ENCODE measurements at places on chromosomes 4 and X.

- no peak for DNase-seq
These were observed 21.5 kb downstream of the ANAPC10 start for GRCh38 chr4:145076469-145076855.

DNA sequence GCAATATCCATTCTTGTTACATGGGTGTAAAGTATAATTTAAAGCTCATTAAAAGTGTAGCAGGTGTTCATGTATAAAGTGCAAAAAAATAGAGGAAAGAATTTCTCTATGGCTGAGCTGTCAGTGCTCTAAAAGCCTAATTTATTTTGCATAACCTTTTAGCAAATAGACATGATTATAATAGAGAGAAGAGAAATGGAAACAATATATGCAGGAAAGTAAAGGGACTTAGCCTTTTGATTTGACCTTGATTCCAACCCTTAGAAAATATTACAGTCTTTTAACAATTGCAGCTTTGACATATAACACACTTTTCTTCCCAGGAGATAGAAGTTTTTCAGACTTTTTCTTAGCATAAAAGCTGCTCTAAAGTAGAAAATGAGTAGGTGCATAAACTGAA lies 978.3 kb downstream of the PCDH18 start:
- no peak for DNase-seq

DNA sequence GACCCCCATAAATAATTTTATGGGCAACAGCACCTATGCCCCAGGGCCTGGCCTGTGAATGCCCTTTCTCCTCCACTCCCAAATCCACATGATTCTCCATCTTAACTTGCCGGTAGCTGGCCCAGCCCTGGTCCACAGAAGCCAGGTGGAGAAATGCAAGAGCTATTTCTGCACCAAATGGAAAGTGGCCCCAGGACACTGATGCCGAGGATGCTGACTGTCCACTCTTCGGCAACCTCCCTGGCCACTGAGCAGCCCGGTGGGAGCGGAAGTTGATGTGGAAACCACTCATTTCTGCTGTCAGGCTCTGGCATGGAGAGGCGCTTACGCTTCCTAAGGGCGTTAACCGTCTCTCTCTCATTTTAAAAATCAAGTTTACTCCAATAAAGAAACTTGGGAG lies 58.8 kb downstream of the JAKMIP1 start:
- DNase-seq, result no peak

GRCh38 chr4:17618926-17619325 lies 4.5 kb downstream of the MED28 start:
- no peak for DNase-seq

DNA sequence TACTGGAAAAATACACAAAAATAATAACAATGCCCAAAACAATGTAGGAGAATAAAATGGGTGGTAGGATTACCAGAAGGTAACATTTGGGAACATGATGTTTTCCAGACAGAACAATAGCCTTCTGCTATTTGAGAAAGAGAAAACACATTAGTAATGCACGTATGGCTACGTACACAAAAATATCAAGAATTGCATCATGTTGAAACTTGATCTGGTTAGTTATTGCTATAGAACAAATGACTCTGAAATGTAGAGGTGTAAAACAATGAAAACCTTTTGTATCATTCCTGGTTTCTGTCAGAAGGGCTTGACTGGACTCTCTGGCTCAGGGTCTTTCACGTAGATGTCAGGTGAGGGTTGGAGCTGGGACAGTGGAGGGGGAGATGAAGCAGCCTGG lies 1040.0 kb downstream of the FAT4 start:
- no peak for DNase-seq

- DNase-seq, result no peak
These were observed 477 bp downstream of the KLHL13 start for GRCh38 chrX:118115953-118116712.

GRCh38 chr4:57351731-57352130 lies 241.5 kb upstream of the IGFBP7 start:
- no peak for DNase-seq

DNA sequence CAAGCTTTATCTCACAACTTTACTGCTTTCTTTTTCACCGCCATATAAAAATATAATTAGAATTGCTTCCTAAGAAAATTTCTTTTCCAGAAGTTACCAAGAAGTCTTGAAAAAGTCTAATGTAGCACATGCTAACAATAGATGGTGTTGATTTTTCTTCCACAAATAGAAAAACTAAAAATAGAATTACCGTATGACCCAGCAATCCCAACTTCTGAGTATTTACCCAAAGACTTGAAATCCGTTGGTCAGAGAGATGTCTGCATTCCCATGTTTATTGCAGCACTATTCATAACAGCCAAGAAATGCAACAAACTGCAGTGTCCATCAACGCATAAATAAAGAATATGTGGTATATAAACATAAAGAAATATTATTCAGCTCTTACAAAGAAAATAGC lies 17.8 kb upstream of the EDNRA start:
- no peak for DNase-seq

- DNase-seq, result no peak
These were observed 2308.1 kb upstream of the AGA start for GRCh38 chr4:179750374-179750773.

DNA sequence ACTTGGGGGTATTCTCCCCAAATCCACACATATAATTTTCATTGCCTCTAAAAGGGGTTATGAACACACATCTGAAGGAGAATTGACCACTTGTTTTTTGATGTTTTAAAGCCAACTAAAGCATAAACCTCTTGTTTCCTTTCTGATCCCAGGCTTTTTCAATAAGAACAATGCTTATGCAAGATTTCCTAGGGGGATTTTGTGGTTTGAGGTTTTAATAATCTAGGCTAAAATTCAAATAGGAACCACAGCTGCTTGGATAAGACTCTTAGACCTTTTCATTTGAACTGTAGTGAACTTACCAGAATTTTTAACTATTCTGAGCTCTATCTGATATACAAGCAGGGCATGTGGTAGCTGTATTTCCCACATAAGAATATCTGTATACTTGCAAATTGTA lies 651.1 kb downstream of the ANKRD50 start:
- DNase-seq, result no peak

- DNase-seq, result no peak
These were observed 895 bp downstream of the AFP start for GRCh38 chr4:73436674-73437557.

- DNase-seq, result no peak
These were observed 337.4 kb upstream of the SFRP2 start for GRCh38 chr4:154126276-154126675.

GRCh38 chr4:100306018-100306417 lies 115.8 kb upstream of the DDIT4L start:
- no peak for DNase-seq

- no peak for DNase-seq
These were observed 57.7 kb upstream of the UGT2B7 start for GRCh38 chr4:69038582-69038981.

- no peak for DNase-seq
These were observed 14.4 kb upstream of the DCAF8L1 start for GRCh38 chrX:27995611-27996010.

DNA sequence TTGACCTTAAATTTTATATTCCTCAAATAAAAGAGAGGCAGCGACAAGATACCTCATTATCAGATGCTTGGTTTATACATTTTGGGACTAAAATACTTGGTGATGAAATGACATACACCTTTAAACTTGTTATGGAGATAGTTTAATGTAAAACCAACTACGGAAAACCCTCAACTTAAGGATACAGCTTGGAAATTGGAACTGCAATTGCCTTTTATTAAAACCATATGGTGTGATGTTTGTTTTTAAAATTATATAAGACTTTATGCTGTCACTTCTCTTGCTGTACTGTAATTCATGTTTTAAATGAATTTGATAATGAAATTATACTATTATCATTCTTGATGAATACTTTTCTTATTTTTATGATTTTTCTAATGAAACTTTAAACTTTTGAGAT lies 25.9 kb downstream of the METTL14 start:
- DNase-seq, result no peak

DNA sequence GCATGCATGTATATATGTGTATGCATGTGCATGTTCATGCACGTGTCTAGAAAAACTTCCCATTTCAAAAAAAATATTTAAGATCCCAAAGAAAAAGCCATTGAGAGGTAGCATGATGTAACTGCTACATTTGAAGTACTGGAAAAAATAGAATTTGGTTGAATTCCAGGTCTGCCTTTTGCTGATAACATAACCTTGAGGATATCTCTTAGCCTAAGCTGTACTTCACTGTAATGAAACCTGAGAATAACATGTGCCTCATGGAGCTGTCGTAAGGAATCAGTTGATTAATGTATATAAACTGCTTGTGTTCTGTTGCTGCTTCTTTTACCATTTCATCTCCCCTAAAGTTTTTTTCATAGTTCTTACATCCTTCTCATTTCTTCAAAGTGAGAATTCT lies 351.8 kb downstream of the GRIA2 start:
- no peak for DNase-seq

- DNase-seq, result no peak
These were observed 298.3 kb downstream of the TEX13A start for GRCh38 chrX:104922206-104922621.

DNA sequence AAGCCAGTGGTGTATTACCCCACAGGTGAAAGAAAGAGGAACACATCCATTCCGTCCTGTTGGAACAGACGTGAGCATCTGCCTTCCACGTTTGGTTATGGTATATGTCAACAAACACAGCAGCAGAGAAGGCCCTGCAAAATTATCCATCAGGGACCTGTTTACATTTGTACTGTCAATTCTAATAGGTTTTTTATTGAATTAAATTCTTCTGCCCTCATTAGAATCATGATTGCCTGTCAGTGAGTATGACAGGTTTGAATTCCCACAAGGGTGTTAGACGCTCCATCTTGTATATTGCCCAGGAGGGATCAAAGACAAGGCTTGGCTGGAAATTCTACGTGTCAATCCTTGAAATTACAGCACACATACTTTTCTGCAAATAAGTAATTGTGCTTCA lies 339.9 kb upstream of the NOCT start:
- DNase-seq, result no peak

DNA sequence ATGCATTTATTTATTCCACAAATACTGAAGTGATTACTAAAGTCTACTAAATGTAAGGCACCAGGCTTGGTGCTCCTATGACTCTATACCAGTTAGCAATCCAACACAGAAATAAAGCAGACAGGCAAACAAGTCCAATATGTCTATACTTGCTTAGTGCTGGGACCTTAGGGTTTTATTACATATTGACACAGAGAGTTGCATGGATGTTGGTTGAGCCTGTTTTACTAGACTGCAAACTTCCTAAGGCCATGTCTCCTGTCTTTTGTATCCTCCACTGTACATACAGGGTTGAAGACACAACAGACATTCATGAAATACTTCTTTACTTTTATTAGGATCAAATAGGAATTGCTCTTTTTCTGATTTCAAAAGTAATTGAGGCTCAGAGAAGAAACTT lies 69.0 kb downstream of the LNX1 start:
- DNase-seq, result no peak

GRCh38 chr4:59729321-59729720 lies 1470.8 kb upstream of the ADGRL3 start:
- no peak for DNase-seq

GRCh38 chrX:151176231-151176750 lies at the start of gene GPR50:
GPR50 (plus strand) TSS chrX:151176584; CDS start chrX:151176722, 138 bp downstream.
- no peak for DNase-seq

- DNase-seq, result no peak
These were observed 22.4 kb upstream of the MAGEA8 start for GRCh38 chrX:149858592-149858991.

DNA sequence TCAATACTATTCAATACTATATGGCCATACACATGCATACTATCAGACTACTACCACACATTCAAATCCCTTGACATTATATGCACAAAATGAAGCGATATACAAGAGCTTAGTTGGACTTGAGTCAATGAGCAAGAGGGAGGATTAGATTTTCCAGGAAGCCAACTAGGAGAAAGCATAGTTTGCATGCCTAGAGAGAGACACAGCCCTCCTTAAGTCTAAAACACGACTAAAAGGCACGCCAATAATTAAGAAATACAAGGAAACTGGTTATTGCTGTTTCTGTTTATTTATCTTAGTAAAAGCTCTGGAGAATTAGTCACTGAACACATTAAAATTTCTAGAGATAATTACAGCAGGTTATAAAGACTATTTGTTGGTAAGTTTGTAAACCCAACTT lies 21.8 kb downstream of the MBNL3 start:
- no peak for DNase-seq

- DNase-seq, result no peak
These were observed 62.8 kb downstream of the PPP3CA start for GRCh38 chr4:101284546-101284945.

DNA sequence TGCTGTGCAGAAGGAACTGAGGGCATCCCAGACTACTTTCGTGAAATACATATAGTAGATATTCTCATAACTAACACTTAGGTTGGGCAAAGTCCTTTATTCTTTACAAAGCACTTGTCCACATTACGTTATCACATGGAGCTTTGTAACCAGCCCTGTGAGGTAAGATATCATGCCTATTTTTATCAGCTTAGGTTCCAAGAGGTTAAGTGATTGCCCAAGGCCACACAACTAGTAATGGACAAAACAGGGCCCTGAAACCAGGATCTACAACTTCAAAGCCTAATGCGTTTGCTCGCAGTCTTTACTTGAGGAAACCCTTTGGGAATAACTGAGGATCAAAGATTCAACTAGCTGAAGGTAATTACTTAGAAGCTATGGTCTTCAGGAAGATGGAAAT lies 261.5 kb downstream of the GPC3 start:
- DNase-seq, result no peak

GRCh38 chrX:17441965-17442364 lies 67.0 kb downstream of the NHS start:
- no peak for DNase-seq

- no peak for DNase-seq
These were observed 88.5 kb downstream of the BRWD3 start for GRCh38 chrX:80721186-80721585.

DNA sequence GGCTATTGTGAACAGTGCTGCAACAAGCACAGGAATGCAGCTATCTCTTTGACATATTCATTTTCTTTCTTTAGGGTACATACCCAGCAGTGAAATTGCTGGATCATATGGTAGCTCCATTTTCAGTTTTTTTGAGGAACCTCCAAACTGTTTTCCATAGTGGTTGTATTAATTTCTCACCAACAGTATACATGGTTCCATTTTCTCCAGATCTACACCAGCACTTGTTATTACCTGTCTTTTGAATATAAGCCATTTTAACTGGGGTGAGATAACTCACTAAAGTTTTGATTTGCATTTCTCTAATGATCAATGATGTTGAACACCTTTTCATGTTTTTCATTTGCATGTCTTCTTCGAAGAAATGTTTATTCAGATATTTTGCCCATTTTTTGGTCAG lies 241.1 kb upstream of the AGTR2 start:
- DNase-seq, result no peak

- DNase-seq, result no peak
These were observed 186.3 kb upstream of the FGF13 start for GRCh38 chrX:138897621-138898492.

DNA sequence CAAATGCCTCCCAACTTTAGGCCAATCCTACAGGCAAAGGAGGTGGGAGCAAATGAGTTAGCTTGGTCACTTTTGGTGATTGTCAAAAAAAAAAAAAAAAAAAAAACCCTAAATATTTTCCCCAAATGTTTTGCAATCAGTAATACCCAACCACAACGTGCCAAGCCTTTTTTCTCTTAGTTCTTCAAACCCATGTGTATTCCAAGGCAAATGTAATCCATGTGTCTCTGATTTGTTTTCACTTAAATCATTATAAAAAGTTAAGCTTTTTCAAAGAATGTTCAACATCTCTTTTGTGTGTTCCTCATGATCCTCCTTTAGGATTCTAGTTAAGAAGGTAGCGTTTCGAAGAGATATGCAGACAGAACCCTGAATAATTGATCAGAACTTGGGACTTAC lies 328.4 kb downstream of the PAPSS1 start:
- no peak for DNase-seq

GRCh38 chrX:150548251-150548650 lies 20.2 kb upstream of the MTM1 start:
- no peak for DNase-seq

- no peak for DNase-seq
These were observed 445.7 kb downstream of the SMARCA1 start for GRCh38 chrX:129077424-129078170.
